Calu3 (cell line): ENCODE measurements at places on chromosomes 4 and X. TPM values are rescaled to one million over a fixed set of nuclear protein-coding genes. Genes with fewer than 3 reads are reported as not detected.

The SMAD1 gene
- 15.3 and 19.3 TPM in 2 replicates for total RNA-seq

The NOCT gene
- total RNA-seq: 11.4 and 17.3 TPM in 2 replicates

The CSN1S1 gene
- total RNA-seq: not detected in 2 replicates

The SUV39H1 gene
- total RNA-seq: 20.8 and 23.3 TPM in 2 replicates

The NEUROG2 gene
- not detected in 2 replicates for total RNA-seq

The STPG2 gene
- total RNA-seq: not detected in 2 replicates

The SPARCL1 gene
- total RNA-seq: not detected in 2 replicates

The PDCL2 gene
- total RNA-seq: not detected in 2 replicates

The INTS6L gene
- 5.7 and 7.2 TPM in 2 replicates for total RNA-seq

The TMEM144 gene
- total RNA-seq: 6.0 and 11.8 TPM in 2 replicates

DNA sequence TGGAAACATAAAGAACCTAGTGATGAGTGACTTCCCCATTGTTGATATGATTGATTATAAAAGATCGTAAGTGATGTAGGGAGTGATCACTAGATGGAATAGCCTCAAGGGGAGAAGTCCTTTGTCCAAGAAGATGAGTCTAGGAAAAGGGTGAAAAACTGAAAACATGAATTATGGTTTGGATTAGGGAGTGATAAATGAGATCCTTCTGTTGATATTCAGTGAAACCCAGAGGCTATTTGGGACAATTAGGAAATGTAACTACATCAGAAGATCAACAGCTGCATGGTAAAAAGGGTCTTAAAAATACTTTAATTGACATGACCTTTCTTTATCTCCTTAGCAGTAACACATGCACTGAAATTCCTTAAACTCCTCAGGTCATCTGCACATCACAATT lies 124.0 kb upstream of the UNC5C start:
- DNase-seq: no peak

DNA sequence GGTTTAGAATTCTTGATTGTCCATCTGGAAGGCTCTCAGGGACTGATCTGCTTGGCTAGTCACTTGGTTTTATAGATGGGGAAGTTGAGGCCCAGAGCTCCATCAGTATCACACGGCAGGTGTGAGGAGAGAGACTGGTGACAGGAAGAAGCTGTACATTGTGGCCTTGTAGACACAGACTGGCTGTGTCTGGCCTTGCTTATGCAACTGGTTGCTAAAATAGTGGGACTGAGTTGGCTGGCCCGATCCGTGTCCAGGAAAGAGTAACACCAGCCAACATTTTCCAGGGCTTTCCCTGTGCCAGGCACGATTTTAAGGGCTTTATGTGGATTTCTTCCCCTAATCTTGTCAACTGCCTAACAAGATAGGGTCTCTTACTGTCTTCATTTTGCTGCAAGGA lies 2.8 kb downstream of the TBC1D14 start:
- DNase-seq: no peak

DNA sequence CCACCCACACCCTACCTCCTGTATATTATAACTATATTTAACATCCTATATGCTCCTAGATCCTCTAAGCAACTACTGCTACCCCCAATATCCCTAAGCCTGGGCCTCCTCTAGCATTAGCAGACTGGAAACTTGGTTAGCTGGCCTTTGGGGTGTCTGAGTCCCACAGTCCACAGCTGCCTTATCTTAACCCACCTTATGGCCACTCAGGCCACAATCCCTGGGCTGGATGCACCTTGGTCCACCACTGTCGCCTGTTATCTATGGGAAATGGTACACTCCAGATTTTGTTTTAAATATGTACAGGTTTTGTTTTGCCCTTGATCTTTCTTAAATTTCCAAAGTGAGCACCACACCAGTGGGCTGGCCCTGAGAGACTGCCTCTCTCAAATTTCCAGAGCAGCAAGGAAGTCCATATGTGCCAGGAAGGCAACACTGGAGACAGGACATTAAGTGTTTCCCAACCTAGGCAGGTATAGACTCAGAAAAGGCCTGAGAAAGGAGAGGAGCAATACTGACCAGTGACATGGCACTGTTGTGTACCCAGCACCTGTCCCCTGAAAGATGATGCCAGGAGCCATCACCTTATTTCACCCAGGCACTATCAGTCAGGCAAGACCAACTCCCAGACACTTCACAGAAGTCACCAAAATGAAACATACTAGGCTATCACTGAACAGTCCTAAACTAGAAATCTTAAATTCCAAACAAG lies 921 bp downstream of the PFKFB1 start:
- DNase-seq: no peak

- DNase-seq: no peak
Measured at GRCh38 chr4:100605144-100605543, 87.3 kb upstream of the EMCN start.

DNA sequence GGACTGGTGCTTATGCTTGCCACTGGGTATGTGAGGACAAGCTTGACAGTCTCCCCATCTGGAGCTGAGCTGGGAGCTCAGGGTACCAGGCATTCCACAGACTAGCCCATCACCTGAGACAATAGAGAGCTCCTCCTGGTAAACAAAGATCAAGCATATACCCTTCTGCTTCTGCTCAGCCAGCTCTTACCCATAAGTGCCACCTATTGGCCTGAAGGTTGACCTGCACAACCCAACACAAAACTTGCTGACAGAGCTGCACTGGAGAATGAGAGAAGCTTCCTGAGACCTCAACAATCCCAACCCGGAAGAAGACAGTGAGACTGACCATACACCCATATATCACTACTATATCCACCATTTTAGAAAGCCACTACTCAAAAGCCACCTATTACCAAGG lies 1049.2 kb upstream of the INTU start:
- no peak for DNase-seq

DNA sequence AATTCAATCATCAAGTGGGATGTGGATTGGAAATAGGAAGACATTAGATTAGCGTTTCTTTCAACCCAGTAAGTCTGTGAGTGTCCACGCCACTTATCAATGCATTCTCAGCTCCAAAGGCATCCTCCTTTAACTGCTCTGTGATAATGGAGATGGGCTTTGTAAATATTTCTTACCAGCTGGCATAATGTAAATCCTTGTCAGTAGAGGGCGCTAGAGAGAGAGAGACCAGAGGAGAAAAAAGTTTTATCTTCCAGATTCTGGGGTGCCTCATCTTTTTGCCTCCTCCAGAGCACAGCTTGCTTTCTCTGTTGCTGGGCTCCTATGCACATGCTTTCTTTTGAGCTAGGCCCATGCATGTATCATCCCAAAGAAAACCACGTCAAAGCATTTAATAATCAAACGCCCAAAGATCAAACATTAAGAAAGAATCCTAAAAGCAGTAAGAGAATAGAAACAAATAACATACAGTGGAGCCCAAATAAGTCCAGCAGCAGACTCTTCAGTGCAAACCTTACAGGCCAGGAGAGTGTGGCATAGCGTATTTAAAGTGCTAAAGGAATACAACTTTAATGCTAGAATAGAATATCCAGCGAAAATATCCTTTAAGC lies 9.6 kb upstream of the MTMR1 start:
- peak; percentile 32 for DNase-seq

- DNase-seq: no peak
Measured at GRCh38 chrX:26822448-26822847, 606.5 kb downstream of the MAGEB5 start.

DNA sequence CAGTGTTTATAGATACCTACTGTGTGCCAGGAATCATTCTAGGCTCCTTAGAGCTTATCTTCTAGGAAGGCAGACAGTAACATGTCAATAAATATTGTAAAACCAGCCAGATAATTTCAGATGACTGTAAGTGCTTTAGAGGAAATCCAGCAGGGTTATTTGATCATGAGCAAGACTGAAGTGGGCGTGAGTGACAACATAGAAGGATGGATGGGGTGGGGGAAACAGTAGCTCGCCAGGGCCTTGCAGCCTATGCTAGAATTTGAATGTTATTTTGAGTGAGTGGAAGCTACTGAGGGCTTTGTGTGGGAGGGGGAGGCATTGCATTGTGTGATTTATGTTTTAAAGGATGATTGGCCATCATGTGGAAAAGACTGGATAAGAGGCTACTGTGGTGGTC lies 6.7 kb downstream of the SRD5A3 start:
- DNase-seq: no peak

DNA sequence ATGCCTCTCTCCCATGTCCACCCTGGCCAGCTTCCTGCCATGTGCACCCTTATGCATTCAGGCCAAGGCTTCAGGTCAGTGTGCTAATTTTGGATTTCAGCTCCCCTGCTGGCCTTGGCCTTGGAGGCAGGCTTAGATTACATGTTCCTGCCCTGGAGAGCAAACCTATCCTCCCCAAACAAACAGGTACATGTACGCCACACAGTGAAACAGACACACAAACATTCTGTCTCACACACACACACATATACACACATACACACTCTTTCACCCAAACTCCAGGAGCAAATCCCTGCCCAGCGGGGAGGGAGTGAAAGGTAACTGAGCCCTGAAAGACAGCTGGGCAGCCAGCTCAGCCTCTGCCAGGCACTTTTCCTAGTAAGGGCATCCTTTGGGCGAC lies 62.7 kb upstream of the ARHGAP36 start:
- DNase-seq: no peak

GRCh38 chr4:119005928-119006460 lies 117.3 kb downstream of the SYNPO2 start:
- no peak for DNase-seq

- no peak for DNase-seq
Measured at GRCh38 chr4:76623217-76624045, 188.4 kb downstream of the SHROOM3 start.

DNA sequence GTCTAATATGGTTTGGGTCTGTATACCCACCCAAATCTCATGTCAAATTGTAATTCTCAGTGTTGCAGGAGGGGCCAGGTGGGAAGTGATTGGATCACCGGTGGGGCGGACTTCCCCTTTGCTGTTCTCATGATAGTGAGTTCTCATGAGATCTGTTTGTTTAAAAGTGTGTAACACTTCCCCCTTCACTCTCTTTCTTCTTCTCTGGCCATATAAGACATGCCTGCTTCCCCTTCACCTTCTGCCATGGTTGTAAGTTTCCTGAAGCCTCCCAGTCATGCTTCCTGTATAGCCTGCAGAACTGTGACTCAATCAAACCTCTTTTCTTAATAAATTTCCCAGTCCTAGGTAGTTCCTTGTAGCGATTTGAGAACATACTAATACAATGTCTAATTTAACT lies 19.7 kb upstream of the SCRG1 start:
- DNase-seq: no peak

- DNase-seq: no peak
Measured at GRCh38 chr4:66855956-66856355, 689.3 kb downstream of the CENPC start.

GRCh38 chr4:57875829-57876392 lies 765.7 kb upstream of the IGFBP7 start:
- DNase-seq: no peak

GRCh38 chr4:140856621-140857062 lies 100.5 kb upstream of the TBC1D9 start:
- DNase-seq: peak; percentile 39

GRCh38 chr4:103306870-103307375 lies 108.8 kb upstream of the CENPE start:
- DNase-seq: peak; percentile 55

GRCh38 chrX:134898440-134898839 lies 92.4 kb upstream of the SMIM10 start:
- DNase-seq: no peak

DNA sequence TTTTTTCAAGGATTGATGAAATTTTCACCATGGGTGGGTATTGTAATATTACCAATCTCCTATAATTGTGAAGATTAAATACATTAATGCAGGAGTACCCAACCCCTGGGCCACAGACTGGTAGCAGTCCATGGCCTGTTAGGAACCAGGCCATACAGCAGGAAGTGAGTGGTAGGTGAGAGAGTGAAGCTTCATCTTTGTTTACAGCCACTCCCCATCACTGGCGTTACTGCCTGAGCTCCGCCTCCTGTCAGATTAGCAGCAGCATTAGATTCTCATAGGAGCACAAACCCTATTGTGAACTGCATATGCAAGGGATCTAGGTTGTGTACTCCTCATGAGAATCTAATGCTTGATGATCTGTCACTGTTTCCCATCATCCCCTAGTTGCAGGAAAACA lies 15.1 kb downstream of the RAPGEF2 start:
- no peak for DNase-seq

DNA sequence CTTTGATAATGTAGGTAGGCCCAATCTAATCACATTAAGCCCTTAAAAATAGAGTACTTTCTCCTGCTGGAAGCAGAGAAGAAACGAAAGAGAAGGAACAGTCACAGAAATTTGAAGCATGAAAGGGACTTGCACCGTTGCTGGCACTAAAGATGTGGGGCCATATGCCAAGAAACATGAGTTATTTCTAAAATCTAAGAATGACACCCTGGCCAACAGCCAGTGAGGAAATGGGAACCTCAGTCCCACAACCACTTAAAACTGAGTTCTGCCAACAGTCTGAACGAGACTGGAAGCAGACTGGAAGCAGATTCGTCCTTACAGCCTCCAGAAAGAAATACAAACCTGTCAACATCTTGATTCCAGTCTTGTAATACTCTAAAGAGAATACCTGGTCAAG lies 70.1 kb downstream of the CENPC start:
- DNase-seq: no peak

- DNase-seq: no peak
Measured at GRCh38 chr4:174215961-174216680, 67.3 kb downstream of the FBXO8 start.

DNA sequence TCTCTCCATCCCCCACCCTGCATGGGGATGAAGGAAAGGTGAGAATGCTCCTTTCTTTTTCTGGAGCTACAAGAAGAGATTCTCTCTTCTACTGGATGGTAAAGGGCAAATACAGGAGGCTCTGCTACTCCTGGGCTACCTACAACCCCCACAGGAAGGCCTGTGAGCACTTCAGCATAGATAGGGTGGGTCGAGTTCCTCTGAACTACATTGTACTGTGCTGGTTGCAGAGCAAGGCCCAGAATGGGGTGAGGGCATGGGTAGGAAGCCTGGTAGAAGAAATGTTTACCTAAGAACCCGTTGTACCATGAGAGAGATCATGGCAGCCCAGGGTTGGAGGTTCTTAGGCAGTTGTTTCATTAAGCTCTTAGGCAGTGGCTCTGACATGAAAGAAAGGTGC lies 510.4 kb downstream of the MID1IP1 start:
- DNase-seq: no peak

- no peak for DNase-seq
Measured at GRCh38 chrX:67545036-67545821, 1.4 kb downstream of the AR start.
